Neural cell (in vitro differentiated cells): ENCODE measurements at places on chromosomes 5 and 9. TPM values are rescaled to one million over a fixed set of nuclear protein-coding genes. Genes with fewer than 3 reads are reported as not detected.

SLC36A3 gene
- not detected in 2 replicates for polyA plus RNA-seq

GMCL2 gene
- not detected in 2 replicates for polyA plus RNA-seq

CRHBP gene
- polyA plus RNA-seq: not detected in 2 replicates

CER1 gene
- polyA plus RNA-seq: not detected in 2 replicates

IL9 gene
- not detected in 2 replicates for polyA plus RNA-seq

MYMK gene
- not detected in 2 replicates for polyA plus RNA-seq

C9 gene
- polyA plus RNA-seq: not detected in 2 replicates

RNF130 gene
- 48.7 and 62.8 TPM in 2 replicates for polyA plus RNA-seq

WWC1 gene
- 0.97 and 1.6 TPM in 2 replicates for polyA plus RNA-seq

PCDHGA3 gene
- polyA plus RNA-seq: 0.10 and 0.26 TPM in 2 replicates

EDIL3 gene
- polyA plus RNA-seq: 6.1 and 7.4 TPM in 2 replicates

FCN2 gene
- not detected in 2 replicates for polyA plus RNA-seq

DEPDC1B gene
- polyA plus RNA-seq: 5.7 and 7.1 TPM in 2 replicates

HABP4 gene
- polyA plus RNA-seq: 13.9 and 14.7 TPM in 2 replicates

GABRB2 gene
- 101 and 106 TPM in 2 replicates for polyA plus RNA-seq

TLX3 gene
- polyA plus RNA-seq: not detected in 2 replicates

SLC36A2 gene
- polyA plus RNA-seq: not detected in 2 replicates

NR6A1 gene
- polyA plus RNA-seq: 2.6 and 4.3 TPM in 2 replicates

ALDH1A1 gene
- polyA plus RNA-seq: not detected in 2 replicates

TRIM36 gene
- 105 and 122 TPM in 2 replicates for polyA plus RNA-seq

GABRA1 gene
- polyA plus RNA-seq: 43.1 and 50.6 TPM in 2 replicates

ZFP2 gene
- 7.6 and 14.5 TPM in 2 replicates for polyA plus RNA-seq

C5orf46 gene
- polyA plus RNA-seq: not detected in 2 replicates

PCDHB12 gene
- polyA plus RNA-seq: 1.3 and 2.2 TPM in 2 replicates

NPR3 gene
- polyA plus RNA-seq: 1.5 and 1.6 TPM in 2 replicates

MEIKIN gene
- polyA plus RNA-seq: not detected in 2 replicates

CTSV gene
- 0.32 and 1.8 TPM in 2 replicates for polyA plus RNA-seq

PURA gene
- 2.2 and 2.3 TPM in 2 replicates for polyA plus RNA-seq

AJM1 gene
- 1.5 TPM in 2 replicates for polyA plus RNA-seq

IFNA2 gene
- not detected in 2 replicates for polyA plus RNA-seq

GARIN3 gene
- polyA plus RNA-seq: not detected in 2 replicates

HRCT1 gene
- polyA plus RNA-seq: 0.84 TPM in 1 of 2 replicates, not detected in the other

DMRT3 gene
- not detected in 2 replicates for polyA plus RNA-seq

TCERG1 gene
- 209 and 238 TPM in 2 replicates for polyA plus RNA-seq

C9orf153 gene
- polyA plus RNA-seq: not detected in 2 replicates

CAMK2A gene
- polyA plus RNA-seq: 61.7 and 73.9 TPM in 2 replicates

TMC1 gene
- polyA plus RNA-seq: not detected in 2 replicates

IFNA21 gene
- polyA plus RNA-seq: not detected in 2 replicates

FGD3 gene
- polyA plus RNA-seq: 8.3 and 9.3 TPM in 2 replicates

SELENOP gene
- 1.9 and 5.0 TPM in 2 replicates for polyA plus RNA-seq

TMEM252 gene
- not detected in 2 replicates for polyA plus RNA-seq

SLC1A1 gene
- 27.6 and 30.8 TPM in 2 replicates for polyA plus RNA-seq

ADAMTS2 gene
- 0.32 and 0.61 TPM in 2 replicates for polyA plus RNA-seq

PMPCA gene
- 61.3 and 62.6 TPM in 2 replicates for polyA plus RNA-seq

SUSD1 gene
- 2.0 TPM in 2 replicates for polyA plus RNA-seq

KCNMB1 gene
- not detected in 2 replicates for polyA plus RNA-seq

DDX4 gene
- 0.43 and 0.54 TPM in 2 replicates for polyA plus RNA-seq

TAF11L5 gene
- not detected in 2 replicates for polyA plus RNA-seq

MSMP gene
- not detected in 2 replicates for polyA plus RNA-seq

HAVCR2 gene
- polyA plus RNA-seq: 0.66 and 1.1 TPM in 2 replicates

TMEFF1 gene
- polyA plus RNA-seq: 273 and 295 TPM in 2 replicates

TPPP gene
- 9.9 and 14.3 TPM in 2 replicates for polyA plus RNA-seq

PPP3R2 gene
- polyA plus RNA-seq: not detected in 2 replicates

SLC34A3 gene
- polyA plus RNA-seq: 0.12 and 0.27 TPM in 2 replicates

RBM27 gene
- 18.9 and 23.2 TPM in 2 replicates for polyA plus RNA-seq
